ENCODE measurements at places on chromosomes 11 and 22.

DNA sequence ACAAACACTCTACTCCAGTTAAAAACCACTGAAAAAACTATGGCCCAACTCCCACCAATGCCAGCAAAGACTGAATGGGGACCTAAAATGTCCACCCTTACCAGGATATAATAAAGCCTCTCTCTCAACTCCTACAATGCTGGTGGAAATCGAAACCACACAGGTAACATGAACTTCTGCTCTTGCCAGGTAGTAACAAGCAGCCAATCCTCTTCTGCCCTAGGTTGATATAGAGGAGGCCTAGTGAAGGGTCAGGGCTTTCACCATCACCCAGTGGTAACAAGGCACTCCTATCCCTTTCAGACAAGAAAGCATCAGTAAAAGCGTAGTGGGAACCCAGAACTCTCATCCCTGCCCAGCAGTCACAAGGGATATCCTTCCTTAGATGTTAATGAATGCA lies 22.6 kb downstream of the DCUN1D5 start:
- DNase-seq = no peak

GRCh38 chr22:17562906-17563870 lies at the start of gene SLC25A18:
Gene SLC25A18, plus strand, starts transcription at chr22:17563498. Its CDS starts 16,447 bp downstream, at chr22:17579945.
- no peak for DNase-seq

DNA sequence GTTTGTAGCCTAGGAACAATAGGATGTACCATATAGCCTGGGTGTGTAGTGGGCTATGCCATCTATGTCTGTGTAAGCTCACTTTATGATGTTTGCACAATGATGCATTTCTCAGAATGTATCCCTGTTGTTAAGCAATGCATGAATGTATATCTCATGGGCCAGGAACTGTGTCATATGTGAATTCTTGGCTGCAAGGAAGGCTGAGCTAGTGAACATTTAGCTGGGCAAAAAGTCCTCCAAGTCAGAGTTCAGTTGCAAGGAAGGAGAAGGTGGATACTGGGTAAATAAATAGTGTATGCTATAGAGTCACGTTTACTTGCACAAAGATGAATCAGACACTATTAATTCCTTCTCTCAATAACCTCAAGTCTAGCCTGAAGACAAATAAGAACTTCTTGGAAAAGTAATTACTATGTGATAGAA lies 136.1 kb downstream of the EHF start:
- no peak for DNase-seq

DNA sequence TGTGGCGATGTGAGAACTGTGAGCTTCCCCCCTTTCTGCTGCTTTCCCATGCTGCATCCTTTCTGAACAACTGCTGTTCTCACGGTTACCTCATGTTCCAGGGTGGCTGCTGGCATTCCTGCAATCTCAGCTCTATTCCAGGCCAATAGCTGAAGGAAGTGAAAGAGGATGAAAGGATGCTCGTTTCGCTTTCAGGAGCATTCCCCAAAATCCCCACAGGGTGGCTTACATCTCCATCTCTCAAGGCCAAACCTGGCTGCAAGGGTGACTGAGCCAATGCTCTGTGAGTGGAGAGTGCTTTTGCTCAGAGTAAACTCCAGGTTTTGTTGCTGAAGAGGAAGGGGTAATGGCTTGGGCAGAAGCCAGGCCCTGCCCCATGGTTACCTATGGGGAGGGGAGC lies 848.2 kb downstream of the BRD1 start:
- no peak for DNase-seq

DNA sequence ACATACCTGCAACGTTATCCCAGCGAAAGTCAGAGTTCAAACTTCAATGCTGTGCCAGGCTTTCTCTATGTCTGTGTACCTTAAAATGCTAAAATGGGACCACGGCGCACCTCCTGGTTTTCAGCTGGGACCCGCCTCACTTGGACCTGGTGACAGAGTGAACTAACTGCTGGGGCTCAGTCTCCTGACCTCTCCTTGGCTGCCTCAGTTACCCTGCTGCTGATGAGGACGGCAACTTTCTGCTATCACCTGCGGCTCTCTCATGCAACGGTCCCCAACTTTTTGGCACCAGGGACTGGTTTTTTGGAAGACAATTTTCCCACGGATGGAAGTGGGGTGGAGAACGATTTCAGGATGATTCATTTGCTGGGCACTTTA lies 402.8 kb downstream of the BRD1 start:
- no peak for DNase-seq

DNA sequence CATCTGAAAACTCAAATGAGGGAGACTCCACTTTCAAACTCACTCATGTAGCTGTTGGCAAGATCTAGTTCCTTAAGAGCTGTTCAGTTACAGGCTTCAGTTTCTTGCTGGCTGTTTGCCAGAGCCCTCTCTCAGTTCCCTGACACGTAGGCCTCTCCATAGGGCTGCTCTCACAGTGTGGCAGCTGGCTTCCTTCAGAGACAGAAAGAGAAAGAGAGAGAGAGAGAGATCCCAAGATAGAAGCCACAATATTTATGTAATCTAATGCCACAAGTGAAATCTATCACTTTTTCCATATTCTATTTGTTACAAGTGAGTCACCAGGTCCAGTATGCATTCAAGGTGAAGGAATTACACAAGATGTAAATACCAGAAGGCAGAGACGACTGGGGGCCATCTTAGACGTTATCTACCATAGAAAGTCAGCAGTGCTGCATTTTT lies 168.8 kb downstream of the RCN1 start:
- no peak for DNase-seq

GRCh38 chr11:61955422-61956135 lies 5.4 kb downstream of the BEST1 start:
- no peak for DNase-seq

GRCh38 chr11:48073031-48073861 lies 92.9 kb downstream of the PTPRJ start:
- DNase-seq = no peak

DNA sequence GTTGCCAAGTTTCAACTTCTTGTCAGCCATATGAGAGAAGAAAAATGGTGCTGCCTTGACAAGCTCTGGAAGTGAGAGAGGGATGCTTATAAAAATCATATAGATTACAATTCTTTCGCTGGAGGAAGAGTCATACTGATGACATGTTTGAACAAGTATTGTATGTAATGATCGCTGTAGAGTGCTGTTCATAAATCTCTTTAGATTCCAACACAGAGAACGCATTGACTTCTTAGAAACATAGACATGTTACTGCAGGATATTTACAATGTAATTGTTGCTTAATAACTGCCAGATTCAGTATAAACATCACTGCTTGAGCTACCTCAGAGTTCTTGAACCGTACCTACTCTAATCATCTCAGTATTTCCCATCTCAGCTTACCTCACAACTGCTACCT lies 571.6 kb downstream of the LUZP2 start:
- DNase-seq = no peak

DNA sequence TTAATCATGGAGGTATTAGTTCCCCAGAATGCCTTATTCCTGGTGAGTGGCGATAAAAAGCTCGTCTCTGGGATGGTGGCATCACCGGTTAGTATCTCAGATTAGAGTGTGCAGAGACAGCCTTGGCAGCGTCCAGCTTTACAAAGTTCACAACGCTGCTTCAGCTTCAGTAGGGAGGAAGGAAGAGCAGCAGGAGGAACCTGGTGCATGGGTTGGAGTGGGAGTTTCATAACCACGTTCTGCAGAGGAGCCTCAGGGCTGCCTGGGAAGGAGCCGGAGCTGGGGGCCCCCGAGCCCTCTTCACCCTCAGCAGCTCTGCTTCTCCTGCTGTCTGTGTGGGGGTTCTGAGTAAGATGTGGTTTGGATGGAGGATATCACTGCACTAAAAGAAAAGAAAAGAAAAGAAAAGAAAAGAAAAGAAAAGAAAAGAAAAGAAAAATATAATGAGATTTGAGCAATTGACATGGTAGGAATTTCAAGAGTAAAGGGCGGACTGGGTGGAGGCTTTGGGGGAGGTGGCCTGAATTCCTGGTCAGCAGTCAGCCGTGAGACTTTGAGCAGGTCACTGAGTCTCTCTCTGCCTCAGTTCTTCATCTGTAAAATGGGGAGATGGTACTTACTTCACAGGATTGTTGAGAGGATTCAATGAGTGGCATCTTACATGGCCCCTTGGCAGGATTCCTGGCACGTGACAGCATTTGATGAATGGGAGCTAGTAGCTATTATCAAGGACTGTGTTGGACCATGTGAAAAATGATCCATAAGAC lies 6.5 kb downstream of the ASPHD2 start:
- DNase-seq = no peak

- DNase-seq = no peak
These were observed 90.6 kb upstream of the FGF3 start for GRCh38 chr11:69909561-69910518.

GRCh38 chr22:40535189-40535512 lies 101.4 kb downstream of the MRTFA start:
- no peak for DNase-seq

- DNase-seq = no peak
These were observed 407.3 kb upstream of the CHORDC1 start for GRCh38 chr11:90630176-90630575.

- DNase-seq = no peak
These were observed 75.7 kb downstream of the KIAA1671 start for GRCh38 chr22:25027959-25028840.

GRCh38 chr11:72072348-72072747 lies 8.0 kb downstream of the NUMA1 start:
- DNase-seq = no peak

- DNase-seq = no peak
These were observed 126.1 kb downstream of the PGR start for GRCh38 chr11:101003468-101003867.

DNA sequence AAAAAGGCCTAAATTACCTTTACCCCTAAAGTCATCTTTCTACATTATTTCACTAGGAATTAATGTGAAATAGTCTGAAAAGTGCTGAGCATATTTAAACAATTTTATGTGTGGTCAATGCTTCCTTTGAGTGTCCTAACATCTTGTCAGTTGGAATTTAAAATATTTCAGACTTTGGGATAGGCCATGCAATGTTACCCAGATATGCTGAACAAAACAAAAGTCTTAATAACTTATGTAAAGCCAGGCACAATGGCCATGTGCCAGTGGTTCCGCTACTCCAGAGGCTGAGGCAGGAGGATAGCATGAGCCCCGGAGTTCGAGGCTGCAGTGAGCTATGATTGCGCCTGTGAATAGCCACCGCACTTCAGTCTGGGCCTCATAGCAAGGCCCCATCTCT lies 137.4 kb downstream of the CADM1 start:
- no peak for DNase-seq

DNA sequence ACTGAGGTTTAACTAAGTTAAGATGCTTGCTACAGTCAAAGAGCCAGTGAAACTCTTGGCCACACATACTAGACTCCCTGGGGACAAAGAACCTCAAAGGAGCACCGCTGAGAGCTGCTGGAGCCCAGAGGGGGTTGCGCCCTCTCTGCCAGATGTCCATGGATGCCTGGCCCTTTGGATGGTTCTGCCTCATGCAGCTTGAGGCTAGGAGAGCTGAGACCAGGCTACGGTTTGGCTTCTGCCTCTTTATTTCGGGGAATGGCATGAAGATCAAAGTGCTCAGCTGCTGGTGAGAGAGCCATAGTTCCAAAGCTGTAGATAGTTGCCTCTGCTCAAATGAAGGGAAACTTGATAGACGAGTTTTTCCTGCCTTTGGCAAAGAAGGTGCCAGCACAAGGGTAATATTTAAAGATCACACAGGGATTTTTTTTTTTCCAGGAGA lies 43.0 kb downstream of the RASSF10 start:
- DNase-seq = no peak

- no peak for DNase-seq
These were observed 78.6 kb downstream of the ME3 start for GRCh38 chr11:86593833-86594232.
